ENCODE measurements at places on chromosomes 3 and 15. TPM values are rescaled to one million over a fixed set of nuclear protein-coding genes. Genes with fewer than 3 reads are reported as not detected.

The ARRDC4 gene
- 37.8 TPM for polyA plus RNA-seq

The TAGLN3 gene
- 2.1 TPM for polyA plus RNA-seq

DNA sequence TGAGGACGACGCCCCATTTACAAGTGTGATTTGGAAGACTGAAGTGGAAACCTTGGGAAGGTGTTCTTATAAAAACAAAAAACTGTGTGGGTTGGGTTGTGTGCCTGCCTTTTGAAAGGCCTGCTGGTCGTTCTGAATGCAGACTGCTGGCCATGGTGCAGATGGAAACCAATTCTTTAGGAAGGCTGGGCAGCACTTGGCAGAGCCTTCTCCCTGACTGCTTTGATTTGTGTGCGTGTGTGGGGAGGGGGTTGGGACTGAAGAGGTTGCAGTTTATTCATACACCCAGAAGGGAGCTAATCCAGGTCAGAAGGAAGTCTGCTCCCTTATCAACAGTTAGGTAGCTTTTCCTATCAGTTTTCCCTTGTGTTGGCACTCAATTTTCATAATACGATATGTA lies 288.7 kb downstream of the SOX2 start:
- no peak for DNase-seq

GRCh38 chr15:73394782-73395181 lies 26.0 kb upstream of the HCN4 start:
- DNase-seq = no peak

GRCh38 chr3:99751649-99752048 lies 66.0 kb upstream of the CMSS1 start:
- DNase-seq = no peak

DNA sequence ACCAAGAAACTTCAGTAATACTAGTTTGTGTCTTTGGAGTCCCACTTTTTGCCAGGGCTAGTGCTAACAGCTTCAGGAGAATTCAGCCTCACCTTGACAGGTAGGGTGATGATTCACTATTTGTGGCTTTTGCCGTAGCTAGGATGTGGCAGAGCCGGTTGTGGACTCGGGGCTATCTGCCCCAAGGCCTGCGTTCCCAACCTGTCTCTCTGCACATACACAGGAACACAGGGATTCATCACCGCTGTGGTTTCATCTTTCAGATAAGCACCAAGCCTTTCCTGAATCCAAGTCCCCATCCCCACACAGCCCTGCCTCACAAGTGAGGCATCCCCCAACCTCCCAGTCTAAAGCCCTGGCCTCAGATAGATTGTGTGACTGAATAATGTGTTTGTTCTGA lies 45.2 kb upstream of the POLG start:
- no peak for DNase-seq

- DNase-seq = no peak
Observed at GRCh38 chr3:197480320-197480719, 75.4 kb downstream of the BDH1 start.

The EBLN2 gene
- 2.8 TPM for polyA plus RNA-seq

The KLHL6 gene
- polyA plus RNA-seq = 1.2 TPM

DNA sequence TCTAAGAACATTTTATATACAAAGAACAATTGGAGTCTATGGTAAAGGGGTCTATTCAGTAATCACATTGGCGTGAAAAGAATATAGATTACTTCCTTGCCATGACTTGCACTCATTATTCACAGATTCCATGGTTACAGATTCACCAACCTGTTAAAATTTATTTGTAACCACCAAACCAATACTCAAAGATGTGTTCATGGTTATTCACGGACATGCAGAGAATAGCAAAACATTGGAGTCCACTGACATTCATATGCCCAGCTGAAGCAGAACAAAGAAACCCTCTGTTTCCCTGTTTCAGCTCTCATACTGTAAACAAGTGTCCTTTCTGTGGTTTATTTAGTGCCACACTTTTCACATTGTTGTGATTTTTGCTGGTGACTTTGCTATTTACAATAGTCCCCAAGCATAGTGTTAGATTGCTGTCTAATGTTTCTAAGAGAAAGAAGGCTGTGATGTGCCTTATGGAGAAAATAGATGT lies 185.8 kb upstream of the TTC14 start:
- no peak for DNase-seq

DNA sequence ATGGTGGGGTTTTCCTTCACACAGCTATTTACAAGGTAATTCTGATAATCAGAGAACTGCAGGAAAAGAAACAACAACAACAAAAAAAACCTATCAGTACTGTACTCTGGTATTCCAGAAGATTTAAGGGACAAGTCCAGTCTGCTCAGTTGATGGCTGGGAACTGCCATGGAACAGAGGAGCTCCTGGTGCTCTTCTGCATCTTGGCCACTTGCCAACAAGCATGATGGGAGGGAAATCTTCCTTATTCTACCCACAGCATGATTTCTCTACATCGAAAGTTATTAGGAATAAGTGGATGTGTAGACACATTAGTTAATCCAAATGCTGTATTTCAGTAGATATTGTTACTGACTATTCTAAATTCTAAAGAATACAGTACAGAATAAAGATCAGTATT lies 51.7 kb downstream of the RASGRP1 start:
- no peak for DNase-seq

GRCh38 chr15:48411971-48412591 lies 80.9 kb downstream of the DUT start:
- no peak for DNase-seq

GRCh38 chr3:83843716-83844115 lies 1115.1 kb upstream of the CADM2 start:
- no peak for DNase-seq

The MTHFS gene
- polyA plus RNA-seq = 32.9 TPM

The CCR8 gene
- not detected for polyA plus RNA-seq

DNA sequence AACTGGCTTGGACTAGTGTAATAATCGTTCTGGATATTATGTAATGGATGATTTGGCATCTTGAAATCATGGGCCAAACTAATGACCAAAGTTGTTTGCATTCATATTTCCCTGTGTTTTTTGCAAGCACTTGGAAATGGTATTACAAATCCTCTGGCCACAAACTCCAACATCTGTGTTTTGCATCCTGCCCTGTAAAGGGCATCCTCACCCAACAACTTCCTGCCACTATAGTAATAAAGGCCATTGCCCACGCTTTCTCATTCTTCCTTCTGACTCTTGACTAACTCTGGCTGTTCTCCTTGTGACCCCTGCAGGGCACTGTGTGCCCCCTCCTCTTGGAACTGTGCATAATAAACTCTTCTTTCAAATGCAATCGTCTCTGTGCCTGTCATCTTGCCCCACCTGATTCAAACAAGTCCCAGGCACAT lies 25.4 kb upstream of the PSMD6 start:
- no peak for DNase-seq

- no peak for DNase-seq
Observed at GRCh38 chr3:95036526-95037021, 973.7 kb downstream of the NSUN3 start.

DNA sequence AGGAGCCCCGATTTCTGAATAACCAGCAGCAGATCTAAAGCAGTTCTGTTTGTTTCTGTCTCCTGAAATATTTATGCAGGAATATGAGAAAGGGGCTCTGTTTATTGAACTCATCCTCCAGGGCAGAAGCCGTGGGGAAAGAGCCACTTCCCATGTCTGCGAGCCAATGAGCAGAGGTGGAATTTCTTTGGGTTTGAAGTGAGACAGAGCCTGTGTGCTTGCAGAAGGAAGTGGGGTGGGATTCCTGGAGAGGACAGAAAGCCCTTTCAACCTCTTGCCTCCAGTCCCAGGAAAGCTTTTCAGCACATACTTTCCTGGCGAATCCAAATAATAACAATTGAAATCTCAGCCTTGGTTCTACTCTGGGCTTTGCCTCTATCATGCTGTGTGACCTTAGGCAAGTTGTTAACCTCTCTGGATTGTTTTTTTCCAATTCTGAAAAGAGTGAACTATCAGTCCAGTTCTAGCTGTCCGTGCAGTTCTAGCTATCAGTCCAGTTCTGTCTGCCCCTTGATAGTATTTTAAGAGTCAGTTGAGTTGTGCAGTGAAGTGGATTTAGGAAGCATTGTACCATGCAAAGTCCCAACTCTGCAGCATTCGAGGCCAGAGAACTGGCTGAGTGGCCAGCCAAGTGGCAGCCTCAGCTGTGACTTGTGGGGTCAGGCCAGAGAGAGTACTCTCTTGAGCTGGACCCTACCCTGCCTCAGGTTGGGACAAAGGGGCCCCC lies 15.9 kb downstream of the CORO2B start:
- DNase-seq = no peak

GRCh38 chr15:70091726-70092463 lies 5.8 kb downstream of the TLE3 start:
- no peak for DNase-seq

- no peak for DNase-seq
Observed at GRCh38 chr3:104909721-104910120, 457.0 kb upstream of the ALCAM start.

The RRP9 gene
- 17.3 TPM for polyA plus RNA-seq

DNA sequence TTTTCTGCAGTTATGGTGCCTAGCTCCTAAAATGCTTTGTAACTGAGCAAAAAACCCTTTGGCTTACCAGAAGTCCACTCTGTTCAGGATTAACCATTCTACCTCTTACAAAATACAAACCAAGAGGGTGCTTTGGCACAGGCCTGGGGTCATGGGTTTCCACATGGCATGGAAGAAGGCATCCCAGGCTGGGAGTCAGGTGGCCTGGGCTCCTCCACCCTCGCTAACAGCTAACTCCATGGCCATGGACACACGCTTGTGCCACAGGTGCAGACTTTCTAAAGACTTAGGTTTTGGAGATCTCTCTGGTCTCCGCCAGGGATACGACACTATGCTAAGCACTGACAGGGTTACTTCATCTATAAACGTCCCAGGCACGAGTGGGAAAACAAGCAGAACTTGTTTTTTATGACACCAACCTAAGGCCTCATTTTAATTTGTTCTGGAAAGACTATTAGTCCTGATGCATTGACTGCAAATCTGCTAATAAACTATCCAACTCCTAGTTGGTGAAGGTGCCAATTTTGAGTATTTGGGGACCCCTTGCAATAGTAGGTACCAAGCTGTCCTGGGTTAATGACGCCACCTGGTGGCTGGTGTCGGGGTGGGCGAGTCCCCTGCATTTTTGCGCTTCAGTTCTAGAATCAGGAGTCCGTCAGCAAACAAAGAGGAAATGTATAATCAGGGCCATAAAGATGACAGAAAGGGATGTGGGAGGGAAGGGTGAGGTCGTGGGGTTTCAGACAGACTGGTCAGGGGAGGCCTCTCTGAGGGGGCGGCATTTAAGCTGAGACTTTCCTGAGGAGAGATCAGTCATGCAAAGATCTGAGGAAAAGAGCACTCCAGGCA lies 10.3 kb upstream of the ALDH1A3 start:
- no peak for DNase-seq

DNA sequence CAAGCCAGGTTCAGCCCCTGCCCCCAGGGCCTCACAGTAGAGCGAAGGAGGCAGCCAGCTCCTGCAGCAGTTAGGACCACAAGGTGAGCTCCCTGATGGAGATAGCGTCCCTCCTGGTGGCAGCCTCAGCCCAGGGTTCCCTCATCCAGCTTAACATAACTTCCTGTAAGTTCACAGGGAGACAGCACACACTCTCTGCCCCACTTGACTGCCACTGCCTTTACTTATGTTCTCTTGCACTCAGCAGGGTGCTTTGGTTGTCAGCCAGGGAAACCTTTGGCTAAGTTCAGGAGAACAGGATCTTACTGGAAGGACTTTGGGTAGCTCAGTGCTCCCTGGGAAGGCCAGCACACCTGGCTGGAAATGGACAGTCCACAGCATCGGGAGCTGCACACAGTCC lies 10.9 kb downstream of the KBTBD13 start:
- no peak for DNase-seq

DNA sequence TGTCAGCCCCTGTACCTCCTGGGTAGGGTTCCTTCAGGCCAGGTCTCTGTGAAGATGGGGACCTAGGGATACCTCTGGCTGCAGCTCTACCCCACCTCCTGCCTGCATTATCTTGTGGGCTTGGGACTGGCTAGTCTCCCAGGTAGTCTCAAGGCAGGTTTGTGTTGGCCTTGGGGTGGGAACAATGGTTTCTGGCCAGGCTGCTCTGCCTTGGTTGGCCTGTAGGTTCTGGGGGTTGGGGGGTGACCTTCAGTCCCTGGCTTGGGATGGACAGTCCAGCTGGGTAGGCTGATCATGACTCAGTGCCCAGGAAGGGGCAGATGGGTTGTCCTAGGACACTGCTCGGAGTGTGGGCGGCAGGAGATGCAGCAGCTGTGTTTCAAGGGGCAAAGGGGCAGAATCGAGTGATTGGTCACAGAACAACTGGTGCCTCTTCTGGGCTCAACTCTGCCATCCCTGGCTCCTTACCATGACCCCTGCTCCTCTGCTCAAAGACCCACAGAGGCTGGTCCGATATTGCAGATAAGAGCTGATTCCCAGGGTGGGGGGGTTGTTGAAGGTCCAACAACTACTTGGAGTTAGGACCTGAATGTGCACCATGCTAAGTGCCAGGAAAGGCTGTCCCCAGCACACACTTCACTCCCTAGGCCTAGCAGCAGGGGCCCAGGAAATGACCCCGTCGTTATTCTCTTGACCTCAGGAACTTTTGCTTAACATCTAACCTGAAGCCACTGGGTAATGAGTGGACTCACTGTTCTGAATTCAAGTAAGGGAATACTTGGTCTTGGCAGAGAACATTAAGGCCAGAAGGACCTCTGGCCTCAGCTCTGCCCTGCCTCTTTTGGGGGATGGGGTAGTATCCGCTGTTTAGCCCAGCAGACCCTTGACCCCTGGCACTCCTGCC lies 18.1 kb upstream of the BSN start:
- DNase-seq = no peak

- no peak for DNase-seq
Observed at GRCh38 chr3:46655271-46655670, 38.2 kb downstream of the ALS2CL start.

- DNase-seq = no peak
Observed at GRCh38 chr15:86879250-86880229, 799.9 kb downstream of the AGBL1 start.

DNA sequence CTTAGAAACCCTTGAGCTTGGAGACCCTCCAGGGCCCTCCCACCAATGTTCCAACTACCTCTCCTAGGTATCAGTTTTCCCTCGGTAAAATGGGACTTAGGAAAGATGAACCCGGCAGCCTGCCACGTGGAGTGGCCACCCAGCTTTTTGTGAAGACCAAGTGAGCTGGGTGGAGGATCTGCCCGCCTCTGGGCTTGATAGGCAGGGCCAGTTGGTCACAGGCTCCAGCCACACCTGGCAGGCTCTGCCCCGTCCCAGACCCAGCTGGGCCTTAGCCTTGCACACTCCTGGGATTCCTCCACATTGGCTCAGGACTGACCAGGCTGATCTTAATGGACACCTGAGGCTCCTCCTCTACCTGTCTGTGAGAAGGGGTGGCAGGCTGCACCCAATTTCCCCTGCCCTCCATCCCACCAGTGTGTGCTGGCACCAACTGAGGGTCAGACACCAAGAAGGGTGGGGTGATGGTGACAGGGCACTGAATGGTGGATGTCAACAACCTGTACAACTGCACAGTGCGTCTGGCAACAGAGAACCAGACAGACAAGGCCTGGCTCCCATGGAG lies 761 bp upstream of the GRIP2 start:
- DNase-seq = no peak
